ENCODE measurements at places on chromosomes 16 and 17. TPM values are rescaled to one million over a fixed set of nuclear protein-coding genes. Genes with fewer than 3 reads are reported as not detected.
A peak's percentile ranks its signal among the peaks of the same experiment; 100 is the strongest.

Gene NXPH3
- 0.10 TPM for total RNA-seq

Gene MAPT
- total RNA-seq = 1.8 TPM

Gene ZFP90
- total RNA-seq = 36.6 TPM

GRCh38 chr17:27559506-27560481, 71.2 kb upstream of the LGALS9 start:
- peaks cover 39% of the 10 kb centered on the region for H3K36me3 ChIP-seq
- no peak overlapping the region for H3K27ac ChIP-seq

GRCh38 chr17:17824119-17824782, 12.5 kb downstream of the SREBF1 start:
- peaks cover 92% of the 10 kb centered on the region for H3K4me1 ChIP-seq
- no peaks in the 10 kb centered on the region for H3K27me3 ChIP-seq
- peaks cover 27% of the 10 kb centered on the region for H3K36me3 ChIP-seq
- DNase-seq = peak; percentile 74
- H3K4me3 ChIP-seq = peak overlapping the region; percentile 66

Measured in activated CD4-positive, alpha-beta memory T cell treated with anti-CD3 and anti-CD28 coated beads for 36 hours (primary cell).